Kidney epithelial cell (primary cell): ENCODE measurements at places on chromosomes 11 and 22.

DNA sequence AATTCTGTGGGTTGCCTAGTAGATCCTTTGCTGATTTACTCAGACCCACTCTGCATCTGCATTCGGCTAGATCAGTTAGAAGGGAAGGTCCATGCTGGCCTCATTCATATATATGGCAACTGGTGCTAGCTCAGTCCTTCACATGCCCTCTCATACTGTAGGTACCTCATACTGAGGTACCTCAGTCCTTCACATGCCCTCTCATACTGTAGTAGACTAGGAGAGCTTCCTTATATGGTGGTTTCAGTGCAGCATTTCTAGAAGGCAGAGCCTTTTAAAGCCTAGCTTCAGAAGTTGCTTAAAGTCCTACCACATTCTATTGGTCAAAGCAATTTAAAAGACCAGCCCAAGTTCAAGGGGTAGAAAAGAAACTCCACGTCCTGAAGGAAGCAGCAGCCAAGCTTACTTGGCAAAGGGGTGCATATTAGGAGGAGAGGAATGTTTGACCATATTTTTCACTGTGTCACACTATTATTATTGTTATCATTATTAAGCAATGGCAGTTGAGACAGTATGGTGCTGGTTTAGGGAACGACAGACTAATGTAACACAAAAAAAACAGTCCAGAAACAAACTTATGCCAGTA is 356.4 kb downstream of the DYNC2H1 start:
- no peak for DNase-seq

- no peak for DNase-seq
These were observed 524.1 kb downstream of the METTL15 start for GRCh38 chr11:28632338-28632737.

GRCh38 chr11:16917941-16918340 is 96.3 kb downstream of the PLEKHA7 start:
- no peak for DNase-seq

DNA sequence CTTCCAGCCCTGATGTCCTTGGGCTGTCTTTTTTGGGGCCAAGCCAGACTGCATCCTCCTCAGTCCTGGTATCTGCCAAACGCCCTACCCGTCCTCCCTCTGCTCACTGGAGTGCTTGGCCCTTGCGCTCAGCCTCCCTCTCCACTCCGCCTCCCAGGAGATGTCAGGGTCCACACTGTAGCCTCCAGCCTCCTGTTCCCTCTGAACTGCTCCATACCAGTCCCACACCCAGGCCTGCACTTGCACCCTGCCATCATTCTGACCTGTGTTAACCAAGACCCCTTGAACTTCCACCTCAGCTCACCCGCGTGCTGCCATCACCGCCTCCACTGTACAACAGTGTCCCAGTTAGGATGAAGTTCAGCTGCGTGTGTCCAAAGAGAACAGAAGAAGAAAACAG is 6.3 kb upstream of the IL2RB start:
- DNase-seq, result no peak

DNA sequence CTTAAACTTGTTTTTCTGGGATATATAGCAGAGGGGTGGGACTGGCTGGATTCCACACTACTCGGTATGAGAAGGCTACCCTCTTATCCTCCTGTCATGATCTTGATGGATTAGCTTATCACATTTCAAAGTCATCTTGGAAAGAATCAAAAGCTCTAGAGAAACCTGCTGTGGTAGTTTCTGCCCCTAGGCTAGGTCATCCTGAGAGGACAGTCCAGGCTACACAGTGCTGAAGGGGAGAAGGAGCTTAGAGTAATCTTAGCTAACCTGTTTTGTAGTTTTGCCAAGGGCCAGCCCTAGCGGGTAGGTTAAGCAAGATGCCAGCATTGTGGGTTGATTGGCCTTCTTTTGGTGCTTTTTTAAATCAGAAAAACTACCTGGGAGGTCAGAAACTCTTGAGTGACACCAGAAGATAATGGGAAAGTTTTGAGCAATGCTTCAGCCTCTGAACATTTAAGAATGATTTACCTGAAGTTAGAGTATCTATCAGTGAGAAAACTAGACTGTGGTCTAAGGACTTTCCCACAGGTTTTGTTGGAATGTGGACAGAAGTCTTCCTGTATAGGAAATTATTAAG is 21.3 kb downstream of the PIWIL4 start:
- peak; percentile 21 for DNase-seq

- no peak for DNase-seq
These were observed 155.7 kb downstream of the CEP164 start for GRCh38 chr11:117483372-117483771.

DNA sequence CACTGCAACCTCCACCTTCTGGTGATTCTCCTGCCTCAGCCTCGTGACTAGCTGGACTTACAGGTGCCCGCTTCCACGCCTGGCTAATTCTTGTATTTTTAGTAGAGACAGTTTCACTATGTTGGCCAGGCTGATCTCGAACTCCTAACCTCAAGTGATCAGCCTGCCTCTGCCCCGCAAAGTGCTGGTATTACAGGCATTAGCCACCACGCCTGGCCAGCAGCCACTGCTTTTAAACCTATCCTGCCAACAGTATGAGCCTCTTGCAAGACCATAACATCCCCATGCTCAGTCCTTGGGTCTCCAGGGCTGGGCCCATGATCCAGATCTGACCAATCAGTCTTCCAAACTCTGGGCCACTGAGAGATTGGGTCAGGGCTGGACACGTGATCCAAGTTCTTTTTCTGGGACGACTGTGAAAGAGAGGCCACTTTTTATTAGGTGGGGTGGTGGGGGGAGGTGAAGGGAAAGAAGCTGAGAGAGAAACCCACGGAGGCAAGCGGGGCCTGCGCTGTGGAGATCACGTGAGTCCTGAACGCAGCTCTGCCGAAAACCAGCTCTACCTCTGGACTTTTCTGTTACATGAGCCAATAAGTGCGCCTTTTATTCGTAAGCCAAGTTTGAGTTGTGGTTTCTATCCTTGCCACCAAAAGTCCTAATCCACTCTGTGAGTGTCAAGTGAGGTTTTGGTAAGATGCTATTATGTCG is 17.9 kb downstream of the ASPHD2 start:
- DNase-seq, result no peak

- no peak for DNase-seq
These were observed 62.1 kb downstream of the GRK3 start for GRCh38 chr22:25626624-25626990.
